T-helper 9 cell (primary cell): ENCODE measurements at places on chromosomes 3 and 15.

DNA sequence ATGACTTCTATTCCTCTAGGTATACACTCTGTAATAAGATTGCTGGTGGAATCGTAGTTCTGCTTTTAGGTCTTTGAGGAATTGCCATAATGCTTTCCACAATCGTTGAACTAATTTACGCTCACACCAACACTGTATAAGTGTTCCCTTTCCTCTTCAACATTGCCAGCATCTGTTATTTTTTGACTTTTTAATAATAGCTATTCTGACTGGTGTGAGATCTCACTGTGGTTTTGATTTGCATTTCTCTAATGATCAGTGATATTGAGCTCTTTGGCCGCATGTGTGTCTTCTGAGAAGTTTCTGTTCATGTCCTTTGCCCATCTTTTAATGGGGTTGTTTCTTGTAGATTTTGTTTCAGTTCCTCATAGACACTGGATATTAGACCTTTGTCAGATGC is 12.8 kb downstream of the NXPE3 start:
- no peak for DNase-seq

DNA sequence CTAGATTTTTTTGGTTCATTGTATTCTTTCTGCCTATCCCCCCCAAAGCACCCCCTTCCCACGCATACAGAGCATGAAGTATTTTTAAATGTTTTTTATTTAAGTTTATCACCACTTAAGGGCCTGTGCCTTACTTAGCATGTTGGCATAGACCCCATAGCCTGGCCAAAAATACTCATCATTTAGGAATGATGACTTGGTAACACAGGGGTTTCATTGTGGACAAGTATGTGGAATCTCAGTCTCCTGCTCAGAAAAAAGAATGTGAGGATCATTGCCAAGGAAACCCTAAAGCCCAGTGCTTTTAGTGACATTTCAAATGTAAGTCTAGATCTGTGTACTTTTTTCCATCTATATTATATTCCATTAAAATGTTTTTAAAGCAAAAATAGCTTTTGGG is 146.3 kb downstream of the ALCAM start:
- no peak for DNase-seq

DNA sequence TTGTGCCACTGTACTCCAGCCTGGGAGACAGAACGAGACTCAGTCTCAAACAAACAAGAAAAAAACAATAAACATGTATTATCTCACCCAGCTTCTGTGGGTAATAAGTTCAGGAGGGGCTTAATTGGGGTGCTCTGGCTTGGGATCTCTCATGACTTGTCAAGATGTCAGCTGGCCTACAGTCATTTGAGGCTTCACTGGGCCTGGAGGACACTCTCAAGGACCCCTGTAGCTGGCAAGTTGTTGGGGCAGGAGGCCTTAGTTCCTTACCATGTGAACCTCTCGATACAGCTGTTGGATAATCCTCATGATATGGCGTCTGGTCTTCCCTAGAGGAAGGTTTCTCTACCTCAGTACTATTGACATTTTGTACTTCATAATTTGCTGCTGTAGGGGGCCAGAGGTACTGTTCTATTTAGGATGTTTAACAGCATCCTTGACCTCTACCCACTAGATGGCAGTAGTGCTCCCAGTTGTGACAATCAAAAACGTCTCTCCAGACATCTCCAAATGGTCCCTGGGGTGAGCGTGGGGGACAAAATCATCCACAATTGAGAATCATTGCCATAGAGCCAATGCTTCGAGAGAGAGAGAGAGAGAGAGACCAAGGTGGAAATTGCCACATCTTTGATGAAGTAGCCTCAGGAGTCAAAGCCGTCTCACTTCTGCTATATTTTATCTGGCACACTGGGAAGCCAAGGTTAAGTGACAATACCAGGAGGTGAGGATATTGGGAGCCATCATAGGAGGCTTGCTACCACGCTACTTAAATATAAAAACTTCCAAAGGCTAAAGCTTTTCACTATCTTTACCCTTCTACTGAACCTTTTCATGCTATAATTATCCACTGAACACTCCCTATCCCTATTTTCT is 23.9 kb upstream of the SLTM start:
- DNase-seq, result peak; percentile 40

GRCh38 chr3:185200639-185201038 is 47.8 kb upstream of the C3orf70 start:
- DNase-seq, result no peak

GRCh38 chr3:87771337-87772192 is 287.2 kb downstream of the CGGBP1 start:
- DNase-seq, result peak; percentile 9

GRCh38 chr15:51162865-51163762 is 68.4 kb upstream of the TNFAIP8L3 start:
- peak; percentile 36 for DNase-seq

- no peak for DNase-seq
These were observed 573.3 kb downstream of the MCTP2 start for GRCh38 chr15:94804613-94805012.

- DNase-seq, result no peak
These were observed 1.9 kb downstream of the VGLL4 start for GRCh38 chr3:11641683-11642430.

DNA sequence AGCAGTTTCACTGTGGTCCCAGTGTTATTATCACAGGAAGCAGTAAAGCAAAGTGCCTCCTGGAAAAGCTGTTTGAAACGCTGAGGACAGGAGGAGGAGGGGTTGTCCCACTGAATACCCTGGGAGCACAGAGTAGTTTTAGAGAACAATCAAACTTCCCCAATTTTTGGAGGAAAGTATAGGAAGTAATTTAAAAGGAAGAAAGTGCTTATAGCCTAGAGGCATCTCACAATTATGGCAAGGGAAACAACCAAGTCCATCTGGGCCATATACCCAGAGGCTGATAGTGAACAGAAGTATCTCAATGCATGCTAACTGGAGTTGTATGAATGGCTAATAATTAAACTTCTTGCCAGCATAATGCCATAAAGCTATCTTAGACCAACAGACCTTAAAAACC is 137.2 kb upstream of the EPHA6 start:
- DNase-seq, result no peak

DNA sequence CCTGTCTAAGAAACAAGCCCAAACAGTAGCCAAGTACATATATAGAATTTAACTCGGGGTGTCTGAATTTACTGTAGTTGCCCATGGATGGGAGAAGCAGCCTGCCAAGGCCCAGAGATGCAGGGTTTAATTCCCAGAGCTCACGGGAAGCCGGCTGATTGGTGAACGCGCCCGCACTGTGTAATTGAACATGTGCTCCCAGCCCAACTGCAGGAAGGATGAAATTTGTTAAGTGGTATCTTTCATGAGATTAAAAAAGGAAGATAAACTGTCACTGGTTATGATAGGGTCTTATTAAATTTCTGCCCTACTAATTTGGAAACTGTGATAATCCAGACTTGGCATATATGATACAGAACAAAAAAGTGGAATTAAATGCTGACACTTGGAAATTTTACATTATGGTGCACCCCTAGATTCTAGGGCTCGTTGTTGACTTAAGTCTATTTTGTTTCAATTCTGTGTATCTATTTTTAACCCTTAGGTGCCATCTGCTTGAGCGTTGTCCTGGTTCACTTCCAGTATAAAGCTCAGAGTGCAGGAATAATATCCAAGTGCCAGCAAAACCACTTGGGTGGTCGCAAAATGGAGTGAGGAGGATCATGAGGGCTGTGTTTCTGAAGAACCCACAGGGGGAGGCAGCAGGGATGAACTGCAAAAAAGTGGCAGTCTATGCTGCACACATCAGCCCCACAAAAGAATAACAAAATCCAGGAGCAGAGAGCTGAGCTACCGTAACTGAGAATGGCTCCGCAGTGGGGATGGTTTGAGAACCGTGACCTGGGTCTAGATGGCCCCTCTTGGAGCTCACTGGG is 13.8 kb upstream of the TMC3 start:
- DNase-seq, result no peak

GRCh38 chr3:122784436-122784835 is 9.2 kb downstream of the HSPBAP1 start:
- DNase-seq, result no peak

- DNase-seq, result peak; percentile 34
These were observed 43.1 kb downstream of the DNASE1L3 start for GRCh38 chr3:58167431-58168351.

DNA sequence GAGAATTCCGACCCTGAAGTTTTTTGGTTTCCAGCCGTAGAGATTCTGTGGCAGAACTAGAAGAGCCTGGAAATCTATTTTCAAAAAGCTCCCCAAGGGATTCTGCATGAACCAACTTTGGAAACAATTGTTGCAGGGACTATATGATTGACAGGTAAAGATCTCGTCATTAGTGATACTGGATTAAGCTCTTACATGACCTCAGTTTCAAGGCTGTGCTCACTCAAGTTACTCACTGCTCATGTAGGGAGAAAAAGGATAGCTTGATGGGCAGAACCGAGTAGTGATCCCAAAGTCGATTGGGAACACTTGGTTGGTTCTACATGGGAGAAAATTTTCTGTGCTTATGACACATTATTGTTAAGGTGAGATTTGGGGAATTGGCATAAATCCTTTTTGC is 142.3 kb upstream of the RASGRP1 start:
- no peak for DNase-seq

DNA sequence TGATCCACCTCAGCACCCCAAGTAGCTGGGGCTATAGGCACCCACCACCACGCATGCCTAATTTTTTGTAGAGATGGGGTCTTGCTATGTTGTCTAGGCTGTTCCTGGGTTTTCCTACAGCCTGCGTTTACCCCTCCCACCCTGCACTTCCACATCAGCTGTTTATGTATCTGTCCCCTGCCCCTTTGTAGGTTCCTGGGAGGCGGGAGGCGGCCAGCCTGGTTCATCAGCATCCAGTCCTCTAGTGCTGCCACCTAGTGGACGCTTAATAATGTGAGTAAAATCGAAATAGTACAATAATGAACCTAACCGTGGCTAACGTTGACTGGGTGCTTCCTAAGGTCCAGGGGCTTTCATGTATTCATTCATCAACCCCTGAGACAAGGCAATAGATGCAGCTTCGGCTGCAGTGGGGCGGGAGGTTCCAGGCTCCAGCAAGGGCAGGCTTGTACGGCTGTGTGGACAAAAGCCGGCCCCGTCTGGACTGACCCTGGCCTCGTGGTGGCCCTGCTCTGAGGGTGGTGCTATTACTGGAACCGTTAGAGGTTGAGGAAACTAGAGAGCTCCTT is 1.2 kb upstream of the LCTL start:
- peak; percentile 33 for DNase-seq

GRCh38 chr3:58524326-58524888 is 12.6 kb downstream of the ACOX2 start:
- no peak for DNase-seq

DNA sequence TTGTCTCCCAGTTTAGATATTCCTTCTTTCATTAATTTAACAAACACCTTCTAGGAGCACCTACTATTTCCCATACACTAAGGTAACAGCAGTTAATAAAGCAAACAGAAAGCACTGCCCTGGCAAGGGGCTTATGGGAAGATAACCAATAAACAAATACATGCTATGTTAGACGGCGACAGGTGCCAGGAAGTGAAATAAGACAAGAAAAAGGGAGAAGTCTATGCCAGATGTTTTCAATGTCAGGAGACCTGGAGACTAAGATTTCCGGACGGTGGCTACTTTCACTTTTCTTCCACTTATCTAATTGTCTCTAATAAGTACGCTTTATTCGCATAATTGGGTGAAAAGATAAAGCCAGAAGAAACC is 32.5 kb upstream of the ZNF445 start:
- no peak for DNase-seq

DNA sequence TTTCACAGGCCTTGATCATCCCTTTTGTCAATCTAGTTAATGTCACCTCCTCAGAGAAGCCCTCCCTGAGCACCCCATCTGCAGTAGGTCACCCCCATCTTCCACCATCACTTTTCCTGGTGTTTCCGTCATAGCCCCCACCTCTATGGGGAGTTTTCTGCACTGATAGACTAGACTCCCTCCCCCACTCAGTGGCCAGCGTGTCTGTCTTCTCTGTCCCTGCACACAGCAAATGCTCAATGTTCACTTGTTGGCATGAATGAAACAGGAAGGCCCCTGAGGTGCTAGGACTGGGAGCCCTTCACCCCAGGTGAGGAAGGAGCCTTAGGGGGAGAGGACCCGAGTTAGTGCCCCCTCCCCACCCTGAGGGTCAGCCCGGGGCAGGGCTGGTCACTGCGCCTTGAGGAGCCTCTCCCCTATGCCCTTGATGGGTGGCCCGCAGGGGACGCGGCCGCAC is 15.8 kb upstream of the FANCD2 start:
- DNase-seq, result no peak

DNA sequence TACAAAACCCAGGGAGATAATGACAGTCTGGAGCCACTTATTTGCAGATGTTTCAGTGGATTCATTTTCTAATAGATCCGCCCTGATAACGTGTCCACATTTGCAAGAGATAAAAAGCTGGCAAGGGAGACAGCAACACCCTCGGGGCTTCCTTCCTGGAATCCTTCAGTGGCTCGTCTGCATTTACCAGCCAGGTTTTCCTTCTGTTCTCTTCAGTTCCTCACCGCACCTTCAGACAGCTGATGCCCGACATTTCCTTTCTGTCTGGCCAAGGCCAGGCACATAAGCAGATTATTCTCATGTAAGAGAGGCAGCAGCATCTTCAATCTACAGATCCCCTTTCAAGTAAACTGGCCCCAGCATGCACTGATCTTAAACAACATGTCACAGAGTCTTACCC is 56.2 kb upstream of the SPATA12 start:
- DNase-seq, result no peak

GRCh38 chr3:120793601-120794000 is 51.1 kb downstream of the GTF2E1 start:
- no peak for DNase-seq

- DNase-seq, result no peak
These were observed 122.6 kb downstream of the OSBPL10 start for GRCh38 chr3:31858439-31858838.

DNA sequence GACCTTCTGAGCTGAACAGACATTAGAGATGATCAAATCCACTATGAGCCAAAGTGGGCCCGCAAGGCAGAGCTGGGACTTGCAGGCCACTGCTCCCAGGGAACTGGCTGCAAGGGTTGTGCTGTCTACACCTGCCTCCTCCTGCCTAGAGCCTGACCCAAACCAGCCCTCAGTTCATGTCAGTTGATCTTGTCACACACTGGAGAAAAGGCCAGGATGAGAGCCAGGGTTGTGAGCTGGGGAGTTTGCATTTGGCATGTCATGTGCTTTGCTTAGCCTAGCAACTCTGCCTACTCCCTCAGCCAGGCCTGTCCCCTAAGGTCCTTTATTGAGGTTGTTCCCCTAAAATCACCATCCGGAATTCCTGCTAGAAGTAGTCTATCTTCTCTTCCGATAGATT is 67.8 kb downstream of the RAB11A start:
- DNase-seq, result no peak

GRCh38 chr3:42700366-42701288 is 2.0 kb downstream of the HHATL start:
- no peak for DNase-seq

GRCh38 chr3:46664188-46664970 is 29.1 kb downstream of the ALS2CL start:
- DNase-seq, result no peak

DNA sequence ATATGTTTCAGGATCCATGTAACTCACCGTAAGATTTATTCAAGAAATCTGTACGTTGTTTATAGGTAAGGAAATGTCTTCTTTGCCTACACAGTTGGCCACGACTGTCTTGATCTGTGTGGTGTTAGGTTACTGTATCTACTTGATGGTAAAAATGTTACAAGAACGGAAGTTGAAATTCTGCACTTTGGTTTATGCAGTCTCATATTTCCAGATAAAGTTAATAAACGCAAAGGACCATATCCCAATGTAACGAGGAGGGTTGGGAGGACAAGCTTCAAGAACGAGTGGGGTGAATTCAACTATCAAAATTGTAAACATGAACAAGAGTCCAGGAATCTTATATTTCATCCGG is 1.0 kb downstream of the USF3 start:
- no peak for DNase-seq
